Activated T-cell treated with anti-CD3 and anti-CD28 coated beads, Interleukin-2, amount 50 U/mL, for 72 hours (primary cell): ENCODE measurements at places on chromosomes 13 and 19.

GRCh38 chr19:3513229-3514140 is 7.4 kb downstream of the FZR1 start:
- no peak for DNase-seq
- H3K36me3 ChIP-seq = peaks cover 1% of the 10 kb centered on the region
- no peak overlapping the region for H3K4me3 ChIP-seq
- H3K27me3 ChIP-seq = no peaks in the 10 kb centered on the region
- no peak overlapping the region for H3K27ac ChIP-seq

DNA sequence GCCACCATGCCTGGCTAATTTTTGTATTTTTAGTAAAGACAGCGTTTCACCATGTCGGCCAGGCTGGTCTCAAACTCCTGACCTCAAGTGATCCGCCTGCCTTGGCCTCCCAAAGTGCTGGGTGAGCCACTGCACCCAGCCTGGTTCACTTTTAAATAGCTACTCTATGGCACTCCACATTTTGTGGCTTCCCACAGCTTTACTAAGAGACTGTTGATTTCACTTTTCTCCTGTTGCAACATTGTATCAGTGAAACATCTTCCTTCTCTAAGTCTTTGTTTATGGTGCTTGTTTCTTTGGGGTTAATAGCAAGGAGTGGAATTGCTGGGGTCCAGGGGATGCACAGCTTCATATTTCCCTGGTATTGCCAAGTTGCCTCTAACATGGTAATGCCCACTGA is 12.3 kb downstream of the TMEM38A start:
- no peak overlapping the region for H3K4me3 ChIP-seq
- H3K4me1 ChIP-seq = no peaks in the 10 kb centered on the region
- no peak overlapping the region for H3K27ac ChIP-seq

GRCh38 chr19:5621945-5622464 is 571 bp downstream of the SAFB2 start:
- H3K27ac ChIP-seq = peak overlapping the region; percentile 100
- H3K36me3 ChIP-seq = peaks cover 43% of the 10 kb centered on the region
- peak overlapping the region; percentile 100 for H3K4me3 ChIP-seq
- DNase-seq = peak; percentile 36
- no peaks in the 10 kb centered on the region for H3K27me3 ChIP-seq

DNA sequence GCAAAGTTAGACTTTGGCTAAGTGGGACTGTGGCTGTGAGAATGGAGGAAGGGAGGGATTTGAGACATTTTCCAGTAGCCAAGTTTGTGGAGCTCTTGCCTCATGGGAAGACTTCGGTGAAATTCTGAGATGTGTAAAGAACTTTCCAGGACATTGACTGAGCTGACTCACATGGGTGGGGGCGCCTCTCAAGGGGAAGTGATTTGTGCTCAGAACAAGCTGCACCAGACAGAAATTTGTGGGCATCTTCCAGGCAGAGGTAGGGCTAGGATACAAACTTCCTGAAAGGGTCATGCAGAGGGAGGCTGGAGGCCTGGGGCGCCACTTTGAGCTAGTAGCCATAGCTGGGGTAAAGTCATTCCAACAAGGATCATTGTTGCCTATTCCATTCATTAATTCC is 9.8 kb upstream of the SIGLEC10 start:
- H3K4me3 ChIP-seq = no peak overlapping the region
- H3K4me1 ChIP-seq = peaks cover 23% of the 10 kb centered on the region
- no peak overlapping the region for H3K27ac ChIP-seq

DNA sequence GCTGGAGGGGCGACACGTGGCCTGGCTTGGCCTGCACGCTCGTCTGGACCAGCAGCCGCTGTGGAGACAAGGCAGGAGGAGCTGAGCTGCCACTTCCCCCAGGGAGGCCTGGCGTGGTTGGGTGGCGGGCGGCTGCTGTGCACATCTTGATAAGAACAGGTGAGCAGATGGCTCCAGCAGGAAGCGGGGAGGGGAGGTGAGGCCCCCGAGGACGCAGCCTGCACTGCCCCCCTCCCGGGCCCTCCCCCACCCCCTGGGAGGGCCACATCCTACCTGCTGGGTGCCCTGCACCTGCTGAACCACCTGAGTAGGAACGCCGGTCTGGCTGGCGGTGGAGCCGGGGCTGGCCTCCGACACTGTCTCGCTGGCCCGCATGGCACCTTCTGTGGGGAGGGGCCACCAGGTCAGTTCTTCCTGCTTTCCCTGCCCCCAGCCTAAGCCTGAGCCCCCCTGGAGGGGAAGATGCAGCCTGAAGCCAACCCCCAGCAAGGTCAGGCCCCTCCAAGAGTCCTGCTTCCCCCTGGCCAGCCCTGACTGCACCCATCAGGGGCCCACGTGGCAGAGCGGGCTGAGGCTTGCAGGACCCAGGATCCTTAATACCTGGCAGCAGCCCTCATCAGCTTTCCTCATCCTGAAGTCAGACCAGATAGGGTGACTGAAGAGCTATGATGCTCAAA is 22.8 kb downstream of the RFX1 start:
- no peak overlapping the region for H3K27ac ChIP-seq
- no peaks in the 10 kb centered on the region for H3K36me3 ChIP-seq
- DNase-seq = no peak
- peaks cover 44% of the 10 kb centered on the region for H3K4me1 ChIP-seq

DNA sequence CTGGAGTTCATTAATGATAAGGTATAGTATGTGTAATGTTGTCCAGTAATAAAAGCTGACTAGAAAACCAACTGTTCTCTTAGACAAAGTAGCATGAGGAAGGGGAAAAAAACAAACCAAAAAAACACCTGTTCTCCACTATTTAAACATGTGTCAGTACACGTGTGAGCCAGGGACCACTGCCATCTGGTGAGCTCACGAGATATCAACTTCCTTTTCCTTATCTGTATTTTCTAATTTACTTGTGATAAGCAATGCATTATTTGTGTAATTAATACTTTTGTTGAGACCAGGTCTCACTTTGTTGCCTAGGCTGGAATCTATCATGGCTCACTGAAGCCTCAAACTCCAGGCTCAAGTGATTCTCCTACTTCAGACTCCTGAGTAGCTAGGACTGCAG is 4.3 kb upstream of the SIX5 start:
- no peak overlapping the region for H3K4me3 ChIP-seq
- no peaks in the 10 kb centered on the region for H3K36me3 ChIP-seq
- no peaks in the 10 kb centered on the region for H3K27me3 ChIP-seq
- DNase-seq = no peak
- H3K27ac ChIP-seq = no peak overlapping the region
- H3K4me1 ChIP-seq = peaks cover 6% of the 10 kb centered on the region

GRCh38 chr19:14497228-14497921 is 1.4 kb upstream of the GIPC1 start:
- H3K4me3 ChIP-seq = no peak overlapping the region
- H3K27me3 ChIP-seq = no peaks in the 10 kb centered on the region
- H3K4me1 ChIP-seq = peaks cover 20% of the 10 kb centered on the region
- H3K36me3 ChIP-seq = no peaks in the 10 kb centered on the region
- H3K27ac ChIP-seq = no peak overlapping the region

- peaks cover 24% of the 10 kb centered on the region for H3K4me1 ChIP-seq
- H3K27me3 ChIP-seq = peaks cover 8% of the 10 kb centered on the region
- H3K36me3 ChIP-seq = peaks cover 7% of the 10 kb centered on the region
- H3K4me3 ChIP-seq = peak overlapping the region; percentile 92
- peak overlapping the region; percentile 87 for H3K27ac ChIP-seq
Measured at GRCh38 chr19:51594774-51595109, 23.7 kb downstream of the ZNF175 start.

- H3K27ac ChIP-seq = peak overlapping the region; percentile 52
- no peaks in the 10 kb centered on the region for H3K27me3 ChIP-seq
- no peaks in the 10 kb centered on the region for H3K36me3 ChIP-seq
- no peak for DNase-seq
- no peak overlapping the region for H3K4me3 ChIP-seq
- peaks cover 32% of the 10 kb centered on the region for H3K4me1 ChIP-seq
Measured at GRCh38 chr13:40275155-40275554, 391.3 kb downstream of the FOXO1 start.

DNA sequence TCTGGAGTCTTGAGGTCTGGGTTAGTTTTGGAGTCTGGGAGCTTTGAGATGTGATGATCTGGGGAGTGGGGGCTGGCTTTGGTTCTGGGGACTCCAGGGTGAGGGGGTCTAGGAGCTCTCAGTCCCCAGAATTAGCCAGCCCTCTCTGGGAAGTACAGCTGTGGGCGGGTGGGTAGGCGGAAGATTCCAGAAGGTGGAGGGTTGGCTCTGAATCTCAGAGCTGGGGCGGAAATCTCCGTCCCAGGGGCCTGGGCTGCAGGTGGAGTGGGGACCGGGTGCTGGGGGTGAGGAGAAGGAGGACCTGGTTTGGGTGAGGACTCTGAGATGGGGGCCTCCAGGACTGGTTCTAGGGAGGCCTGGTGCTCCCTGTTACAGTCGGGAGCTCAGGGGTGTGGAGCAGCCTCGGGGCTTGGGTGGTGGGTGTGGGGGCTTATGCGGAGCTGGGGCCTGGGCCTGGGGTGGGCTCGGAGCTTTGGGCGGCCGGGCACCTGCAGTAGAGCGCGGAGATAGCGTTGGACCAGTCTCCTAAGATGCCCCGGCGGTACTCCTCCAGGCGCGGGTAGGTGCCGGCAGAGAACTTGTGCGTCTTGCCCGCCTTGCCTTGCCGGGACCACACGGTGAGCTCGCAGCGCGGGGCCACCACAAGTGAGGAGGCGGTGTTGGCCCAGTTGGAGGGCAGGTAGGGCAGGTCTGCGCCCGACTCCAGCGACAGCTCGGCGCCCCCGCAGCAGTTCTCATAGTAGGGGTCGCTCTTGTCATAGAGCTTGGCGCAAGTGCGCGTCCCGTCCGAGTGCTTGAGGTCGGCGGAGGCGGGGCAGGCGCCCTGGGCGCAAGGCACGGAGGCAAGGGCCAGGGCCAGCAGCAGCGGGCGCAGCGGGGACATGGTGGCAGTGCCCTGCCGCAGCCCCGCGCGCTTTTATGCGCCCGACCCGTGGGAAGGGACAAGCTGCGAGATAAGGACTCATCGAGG is at the start of gene SYCN:
Gene SYCN, minus strand, starts transcription at position 892 of the 970 bp plus-strand sequence. Its CDS starts 9 bp downstream, at position 883.
- H3K27ac ChIP-seq = no peak within 1 kb of the TSS
- H3K27me3 ChIP-seq = peaks cover 57% of the 10 kb centered on the region
- H3K36me3 ChIP-seq = no peaks in the 10 kb centered on the region
- H3K4me1 ChIP-seq = no peaks in the 10 kb centered on the region

- peaks cover 28% of the 10 kb centered on the region for H3K4me1 ChIP-seq
- H3K36me3 ChIP-seq = no peaks in the 10 kb centered on the region
- no peak overlapping the region for H3K4me3 ChIP-seq
- H3K27ac ChIP-seq = no peak overlapping the region
- no peaks in the 10 kb centered on the region for H3K27me3 ChIP-seq
Measured at GRCh38 chr13:30052120-30052519, 201.7 kb upstream of the UBL3 start.

DNA sequence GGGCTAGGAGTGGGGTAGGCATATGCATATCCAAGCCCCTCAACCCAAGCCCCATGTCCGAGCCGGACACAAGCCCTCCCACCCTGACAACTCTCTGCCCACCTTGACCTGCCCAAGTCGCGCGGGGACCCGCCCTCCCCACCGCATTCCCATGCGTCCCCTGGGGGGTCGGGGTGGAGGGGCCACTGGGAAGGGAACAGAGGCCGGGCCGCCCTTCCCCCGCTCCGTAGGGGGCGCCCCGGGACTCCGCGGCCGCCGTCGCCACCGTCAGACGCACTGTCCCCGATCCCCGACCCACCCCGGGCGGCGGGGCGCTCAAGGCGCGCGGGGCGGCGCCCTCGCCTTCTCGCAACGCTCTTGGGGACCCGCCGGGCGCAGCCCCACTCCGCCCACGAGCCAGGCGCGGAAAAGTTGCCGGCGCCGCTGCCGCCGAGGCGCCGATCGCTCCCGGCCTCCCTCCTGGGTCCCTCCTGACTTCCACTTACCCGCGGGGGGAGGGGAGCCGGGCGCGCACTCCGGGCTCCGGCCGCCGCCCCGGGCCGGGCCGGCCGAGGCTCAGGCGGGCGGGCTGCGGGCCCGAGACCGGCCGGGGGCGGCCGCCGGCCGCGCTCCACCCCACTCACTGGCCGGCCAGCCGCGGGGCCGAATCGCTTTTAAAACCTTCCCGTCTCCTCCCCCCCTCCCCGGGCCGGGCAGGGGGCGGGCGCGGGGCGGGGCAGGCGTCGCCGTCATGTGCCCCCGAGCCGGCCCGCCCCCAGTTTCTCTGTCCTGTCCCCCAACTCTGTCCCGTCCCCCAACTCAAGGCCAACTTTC is 34.4 kb upstream of the NANOS3 start:
- no peaks in the 10 kb centered on the region for H3K27me3 ChIP-seq
- peak overlapping the region; percentile 90 for H3K27ac ChIP-seq
- peaks cover 10% of the 10 kb centered on the region for H3K36me3 ChIP-seq
- peaks cover 70% of the 10 kb centered on the region for H3K4me1 ChIP-seq
- peak overlapping the region; percentile 91 for H3K4me3 ChIP-seq
- peak; percentile 83 for DNase-seq

GRCh38 chr19:28727480-28728159 is 485.3 kb downstream of the UQCRFS1 start:
- no peak overlapping the region for H3K27ac ChIP-seq
- peaks cover 9% of the 10 kb centered on the region for H3K4me1 ChIP-seq
- no peaks in the 10 kb centered on the region for H3K36me3 ChIP-seq

DNA sequence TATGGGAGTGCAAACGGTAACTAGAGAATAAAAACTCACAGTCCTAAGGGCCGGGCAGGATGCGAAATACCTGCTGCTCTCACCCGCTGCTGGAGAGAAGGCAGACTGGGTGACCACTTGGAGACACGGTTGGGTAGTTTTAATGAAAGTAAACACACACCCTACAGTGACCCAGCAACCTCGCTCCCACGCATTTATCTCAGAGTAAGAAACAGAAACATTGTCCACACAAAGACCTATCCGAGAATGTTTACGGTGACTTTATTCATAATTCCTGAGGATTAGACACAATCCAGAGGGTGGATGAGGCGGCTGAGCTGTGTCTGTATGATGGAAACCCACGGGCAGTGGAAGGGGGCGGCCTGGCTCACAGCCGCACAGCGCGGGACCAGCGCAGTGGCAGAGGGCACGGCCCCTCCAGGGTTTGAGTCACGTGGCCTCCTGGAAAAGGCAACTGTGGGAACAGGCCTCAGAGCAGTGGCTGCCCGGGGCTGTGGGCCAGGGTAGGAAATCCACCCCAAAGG is 73.5 kb upstream of the C13orf46 start:
- peaks cover 2% of the 10 kb centered on the region for H3K36me3 ChIP-seq
- no peaks in the 10 kb centered on the region for H3K27me3 ChIP-seq
- peak overlapping the region; percentile 70 for H3K27ac ChIP-seq

DNA sequence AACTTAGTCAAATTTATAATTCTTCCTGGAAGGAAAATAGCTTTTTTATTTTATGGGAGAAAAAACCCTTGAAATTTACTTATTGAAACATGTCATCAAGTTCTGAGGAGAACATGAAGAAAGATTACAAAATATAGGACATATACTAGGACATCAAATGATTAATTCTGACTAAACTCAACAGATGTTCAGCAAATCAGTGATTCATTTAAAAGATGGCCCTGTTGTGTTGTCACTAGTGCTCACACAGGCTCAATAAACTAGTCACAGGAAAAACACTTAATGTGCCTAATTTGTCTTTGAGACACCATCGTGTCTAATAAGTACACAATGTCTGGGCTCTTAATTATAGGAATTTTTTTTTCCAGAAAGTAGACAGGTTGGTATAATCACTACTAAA is 223.8 kb upstream of the TMTC4 start:
- H3K4me3 ChIP-seq = no peak overlapping the region
- H3K27me3 ChIP-seq = peaks cover 25% of the 10 kb centered on the region
- H3K36me3 ChIP-seq = no peaks in the 10 kb centered on the region
- H3K4me1 ChIP-seq = no peaks in the 10 kb centered on the region
- H3K27ac ChIP-seq = no peak overlapping the region

GRCh38 chr13:79775830-79776229 is 294.9 kb downstream of the NDFIP2 start:
- H3K27me3 ChIP-seq = no peaks in the 10 kb centered on the region
- no peak overlapping the region for H3K4me3 ChIP-seq
- DNase-seq = no peak
- H3K4me1 ChIP-seq = no peaks in the 10 kb centered on the region
- H3K27ac ChIP-seq = no peak overlapping the region

GRCh38 chr13:113840541-113841352 is 23.1 kb downstream of the GAS6 start:
- H3K27me3 ChIP-seq = peaks cover 12% of the 10 kb centered on the region
- H3K27ac ChIP-seq = no peak overlapping the region
- DNase-seq = no peak
- peaks cover 30% of the 10 kb centered on the region for H3K4me1 ChIP-seq
- H3K36me3 ChIP-seq = no peaks in the 10 kb centered on the region
- no peak overlapping the region for H3K4me3 ChIP-seq
